NCI-H1930 (cell line): ENCODE measurements at places on chromosomes 7 and 10.
A peak's percentile ranks its signal among the peaks of the same experiment; 100 is the strongest.

DNA sequence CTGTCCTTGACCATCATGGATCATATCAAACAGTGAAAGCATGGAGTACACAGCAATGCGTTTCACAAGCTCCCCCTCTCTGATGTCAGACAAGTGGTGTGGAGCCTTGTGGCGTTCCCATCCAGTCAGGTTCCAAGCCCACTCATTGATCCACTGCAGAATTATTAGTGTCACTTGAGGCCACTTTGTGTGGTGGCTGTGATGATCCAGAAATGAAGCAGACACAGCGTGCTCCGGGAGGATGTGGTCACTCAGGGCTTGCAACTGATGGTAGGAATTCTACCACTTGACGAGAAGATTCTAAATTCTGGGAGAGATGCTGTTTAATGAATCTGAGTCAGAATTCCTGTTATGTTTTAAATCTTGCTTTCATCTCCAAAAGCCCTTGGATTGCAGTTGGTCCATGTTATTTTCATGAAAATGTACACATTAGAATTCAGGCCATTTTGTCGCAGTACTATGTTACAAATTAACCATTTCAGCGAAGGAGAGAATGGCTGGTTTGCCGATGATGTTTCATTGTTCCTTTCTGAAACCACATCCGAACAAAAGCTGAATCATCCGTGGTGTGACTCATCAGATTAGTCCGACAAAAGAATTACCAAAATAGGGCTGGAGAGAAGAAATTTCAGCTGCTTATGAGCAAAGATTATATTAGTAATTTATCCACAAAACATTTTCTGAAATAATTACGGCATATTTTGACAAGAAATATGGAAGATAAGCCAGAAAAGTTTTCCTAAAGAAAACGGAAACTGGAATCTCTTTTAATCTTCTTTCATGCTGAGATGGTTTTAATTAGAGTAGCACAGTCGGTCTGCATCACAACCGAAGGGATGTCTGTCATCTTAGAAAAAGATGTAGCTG, 48.1 kb downstream of the INSYN2A start:
- DNase-seq, result no peak

GRCh38 chr7:37532636-37533035, 84.0 kb upstream of the ELMO1 start:
- DNase-seq, result no peak

- DNase-seq, result no peak
Measured at GRCh38 chr7:86748201-86748600, 104.5 kb downstream of the GRM3 start.

DNA sequence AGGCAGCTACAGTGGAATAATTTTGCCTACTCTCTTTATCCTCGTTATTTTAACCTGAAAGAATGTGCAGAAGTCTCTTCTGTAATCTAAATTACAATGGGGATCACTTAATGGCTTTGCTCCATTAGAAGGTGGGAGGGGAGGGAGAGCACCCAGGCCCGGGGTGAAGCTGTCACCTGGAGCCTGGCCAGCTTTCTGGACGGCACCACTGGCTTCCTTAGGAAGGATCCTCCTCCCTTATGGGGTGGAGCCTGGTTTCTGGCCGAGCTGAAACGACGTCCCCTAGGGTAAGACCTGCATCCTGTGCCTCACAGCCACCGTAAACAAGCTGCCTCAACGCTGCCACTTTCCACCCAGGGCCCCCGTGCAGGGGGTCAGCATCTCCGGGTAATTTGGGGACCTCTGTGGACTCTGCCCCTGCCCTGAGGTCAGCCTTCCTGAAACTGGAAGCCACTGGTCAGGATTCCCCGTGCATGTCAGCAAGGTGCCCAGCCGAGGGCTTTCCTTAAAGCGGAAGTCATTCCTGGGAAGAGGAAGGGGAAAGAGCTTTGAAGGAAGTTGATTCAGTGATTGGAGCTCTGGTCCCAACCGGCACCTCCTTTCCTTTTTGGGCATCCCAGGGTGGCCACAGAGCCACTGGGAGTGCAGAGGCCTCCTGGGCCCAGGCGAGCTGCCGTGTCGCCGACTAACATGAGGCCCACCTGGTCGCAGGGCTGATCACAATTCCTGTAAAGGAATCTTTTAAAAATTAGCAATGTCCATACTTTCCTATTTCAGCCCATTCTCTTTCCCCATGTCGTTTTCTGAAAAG, 569.1 kb downstream of the DNAJB6 start:
- DNase-seq, result no peak

DNA sequence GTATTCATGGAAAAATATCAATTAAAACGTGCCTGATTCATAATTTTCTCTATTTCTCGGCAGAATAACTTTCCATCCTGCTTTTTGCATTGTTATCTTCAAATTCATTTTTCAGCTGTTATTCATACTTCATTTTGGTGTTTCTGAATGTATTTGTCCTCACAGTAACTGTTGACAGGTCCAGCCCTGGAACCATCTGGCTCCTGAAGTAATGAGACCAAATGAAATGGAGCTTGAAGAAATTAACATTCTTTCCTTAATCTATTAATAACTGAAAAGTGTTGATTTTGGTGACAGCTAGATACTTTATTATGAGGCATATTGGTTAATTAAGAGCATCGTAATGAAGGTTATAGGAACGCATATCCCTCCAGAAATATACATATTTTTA, 257.0 kb upstream of the MINDY3 start:
- DNase-seq, result no peak

GRCh38 chr7:88337572-88337971, 30.9 kb upstream of the STEAP4 start:
- no peak for DNase-seq

DNA sequence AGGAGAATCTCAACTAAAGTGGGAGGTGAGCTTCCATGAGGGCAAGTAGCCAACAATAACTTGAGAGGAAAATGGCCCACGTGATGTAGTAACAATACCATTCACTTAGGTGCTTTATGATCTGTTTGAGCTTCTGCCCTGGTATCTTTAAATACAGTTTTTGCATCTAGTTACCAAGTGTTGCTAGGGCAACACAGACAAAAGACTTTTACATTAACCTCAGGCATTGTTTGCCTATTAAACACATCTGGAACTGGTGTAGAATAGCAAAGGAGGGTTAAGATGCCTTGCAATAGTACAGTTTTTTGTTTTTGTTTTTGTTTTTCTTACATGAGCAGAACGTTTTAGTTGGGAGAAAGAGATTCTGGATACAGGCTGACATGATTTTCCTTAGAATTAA, 97.7 kb upstream of the MTPN start:
- DNase-seq, result peak; percentile 49

DNA sequence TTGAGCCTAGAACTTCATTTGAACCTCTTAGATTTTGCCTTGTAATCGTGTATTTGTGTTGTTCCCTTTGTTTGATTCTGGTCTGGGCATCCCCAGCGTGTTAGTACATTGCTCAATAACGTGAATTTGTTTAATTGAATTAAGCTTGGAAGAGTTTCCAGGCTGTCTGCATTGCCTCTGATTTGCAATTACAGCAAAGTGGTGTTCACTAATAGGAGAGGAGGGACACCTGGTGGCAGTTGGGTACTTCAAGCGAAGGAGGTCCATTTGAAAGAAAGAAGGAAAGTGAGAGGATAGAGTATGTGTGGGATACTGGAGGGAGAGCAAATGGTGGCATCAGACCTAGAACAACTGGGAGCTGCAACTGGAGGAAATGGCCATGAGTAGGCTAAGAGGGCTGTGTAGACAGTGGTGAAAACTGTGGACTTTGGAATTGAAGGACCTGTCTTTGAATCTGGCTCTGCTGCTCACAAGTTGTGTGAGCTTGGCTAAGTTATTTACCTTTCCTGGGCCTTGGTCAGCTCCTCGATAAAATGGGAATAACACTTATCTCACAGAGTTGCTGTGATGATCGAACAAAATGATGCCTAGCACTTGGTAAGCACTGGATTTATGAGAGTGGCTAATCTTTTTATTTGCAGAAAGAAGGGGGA, 15.1 kb downstream of the LSMEM1 start:
- peak; percentile 63 for DNase-seq

DNA sequence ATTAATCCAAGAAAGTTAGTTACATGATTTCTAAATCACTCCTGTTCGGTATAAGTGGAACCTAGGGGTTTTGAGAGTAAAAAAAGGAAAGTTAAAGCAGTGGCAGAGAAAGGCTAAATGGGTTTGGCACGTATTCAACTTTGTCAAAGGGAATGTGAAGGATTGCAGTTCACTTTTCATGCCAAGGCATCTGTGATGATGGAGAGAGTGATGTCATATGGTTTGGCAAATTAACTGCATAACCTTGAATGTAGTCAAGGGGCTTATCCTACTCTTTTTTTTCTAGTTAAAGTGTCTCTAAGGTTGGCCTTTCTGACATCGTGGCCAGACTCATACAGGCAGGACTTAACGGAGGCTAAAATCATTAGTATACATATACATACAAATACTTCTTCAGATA, 277.8 kb downstream of the EXOC4 start:
- DNase-seq, result no peak

- no peak for DNase-seq
Measured at GRCh38 chr10:18157881-18158280, 17.7 kb downstream of the CACNB2 start.

DNA sequence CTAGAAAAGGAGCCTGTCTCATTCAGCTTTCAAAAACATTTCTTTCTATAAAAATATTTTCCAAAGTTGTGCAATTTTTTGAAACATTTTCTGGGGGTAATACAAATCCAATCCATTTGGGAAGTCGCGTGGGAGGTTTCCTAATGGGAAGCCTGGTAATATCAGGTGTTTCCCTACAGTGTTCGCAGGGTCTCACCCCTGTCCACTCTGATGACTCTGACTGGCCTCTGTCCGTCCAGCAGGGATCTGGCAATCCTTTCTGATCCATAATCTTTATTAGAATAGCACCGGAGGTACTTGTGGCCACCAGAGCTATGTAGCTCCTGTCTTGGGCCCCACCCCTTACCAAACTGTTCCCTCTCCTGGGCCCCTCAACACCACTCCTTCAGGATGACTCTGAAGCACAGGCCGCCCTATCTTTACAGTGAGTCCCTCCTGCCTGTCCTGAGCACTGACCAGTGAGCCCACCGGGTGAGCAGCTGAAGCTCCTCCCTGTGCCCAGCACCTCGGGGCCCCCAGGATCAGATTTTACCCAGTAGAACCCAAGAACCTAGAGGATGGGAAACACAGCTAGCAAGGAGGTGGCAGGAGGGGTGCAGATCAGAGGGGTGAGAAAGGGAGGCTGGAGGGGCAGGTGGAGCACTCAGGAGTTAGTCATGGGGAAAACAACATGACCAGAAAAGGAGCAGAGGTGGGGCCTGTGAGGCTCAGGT, 84.8 kb downstream of the PTPRE start:
- no peak for DNase-seq

DNA sequence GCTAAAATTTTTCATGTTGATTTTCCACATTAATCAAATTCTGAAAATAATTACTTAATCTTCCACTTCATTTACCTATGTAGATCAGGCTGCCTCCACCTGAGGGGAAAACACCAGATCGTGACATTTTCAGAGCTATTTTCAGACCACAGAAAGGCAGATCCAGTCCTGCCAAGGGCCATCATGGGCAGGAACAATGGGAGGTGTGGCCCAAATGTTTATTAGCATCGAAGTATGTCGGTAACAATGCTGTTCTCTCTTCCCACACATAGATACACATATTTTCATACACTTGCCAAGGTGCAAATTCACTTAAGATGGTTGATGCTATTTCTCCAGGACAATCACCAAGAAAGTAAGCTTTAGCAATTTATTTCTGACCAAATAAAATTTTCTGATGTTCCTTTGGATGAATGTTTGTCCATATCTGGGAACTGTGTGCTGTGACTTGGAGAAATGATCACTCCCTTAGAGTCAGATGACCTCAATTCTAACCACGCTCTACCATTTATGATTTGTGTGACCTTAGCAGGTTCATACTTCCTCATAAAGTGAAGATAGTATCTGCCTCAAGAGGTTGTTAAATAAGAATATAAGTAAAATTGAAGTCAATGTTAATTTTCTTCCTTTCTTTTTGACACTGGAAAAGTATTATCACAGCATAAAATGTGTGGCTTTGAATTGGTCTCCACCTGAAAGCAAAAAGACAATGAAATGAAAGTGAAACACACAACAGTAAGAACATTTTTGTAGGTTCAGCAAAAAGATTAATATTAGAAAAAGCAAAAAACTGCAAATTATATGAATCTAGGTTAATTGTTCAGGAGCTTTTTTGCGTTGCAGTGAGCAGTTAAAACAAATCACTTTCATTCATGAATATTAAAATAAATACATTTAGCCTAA, 310.4 kb upstream of the PHF14 start:
- DNase-seq, result no peak

GRCh38 chr7:95996886-95997285, 224.5 kb downstream of the DYNC1I1 start:
- no peak for DNase-seq

- no peak for DNase-seq
Measured at GRCh38 chr7:710161-710560, 16.3 kb upstream of the DNAAF5 start.

DNA sequence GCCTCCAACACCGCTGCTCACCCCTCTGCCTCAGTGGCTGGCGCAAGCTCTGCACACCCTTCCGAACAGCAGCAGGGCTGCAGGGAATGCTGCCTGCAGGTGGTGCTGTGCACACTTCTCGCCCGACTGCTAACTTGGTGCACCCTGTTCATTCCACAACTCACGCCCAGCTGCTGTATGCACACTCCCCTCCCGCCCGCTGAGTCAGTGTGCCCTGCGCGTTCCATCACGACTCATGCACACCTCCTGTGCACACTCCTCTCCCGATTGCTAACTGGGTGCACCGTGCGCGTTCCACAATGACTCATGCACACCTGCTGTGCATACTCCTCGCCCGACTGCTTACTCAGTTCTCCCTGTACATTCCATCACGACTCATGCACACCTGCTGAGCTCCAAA, 21.5 kb downstream of the ADARB2 start:
- DNase-seq, result no peak

- DNase-seq, result no peak
Measured at GRCh38 chr10:60810437-60811182, 32.3 kb downstream of the CDK1 start.

GRCh38 chr10:79424221-79425073, 21.0 kb downstream of the ZCCHC24 start:
- DNase-seq, result no peak

GRCh38 chr7:7335909-7336308, 153.6 kb downstream of the C1GALT1 start:
- no peak for DNase-seq

DNA sequence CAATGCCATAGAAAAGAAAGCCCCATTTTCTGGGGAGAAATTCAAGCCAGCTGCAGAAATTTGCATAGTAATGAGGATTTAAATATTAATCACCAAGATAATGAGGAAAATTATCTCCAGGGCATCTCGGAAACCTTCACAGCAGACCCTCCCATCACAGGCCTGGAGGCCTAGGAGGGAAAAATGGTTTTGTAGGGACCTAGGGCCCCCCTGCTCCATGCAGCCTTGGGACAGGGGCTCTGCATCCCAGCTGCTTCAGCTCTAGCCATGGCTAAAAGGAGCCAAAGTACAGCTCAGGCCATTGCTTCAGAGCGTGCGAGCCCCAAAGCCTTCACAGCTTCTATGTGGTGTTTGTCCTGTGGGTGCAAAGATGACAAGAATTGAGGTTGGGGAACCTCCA, 46.6 kb upstream of the VOPP1 start:
- DNase-seq, result no peak
